ENCODE measurements at places on chromosomes 2 and 18.

DNA sequence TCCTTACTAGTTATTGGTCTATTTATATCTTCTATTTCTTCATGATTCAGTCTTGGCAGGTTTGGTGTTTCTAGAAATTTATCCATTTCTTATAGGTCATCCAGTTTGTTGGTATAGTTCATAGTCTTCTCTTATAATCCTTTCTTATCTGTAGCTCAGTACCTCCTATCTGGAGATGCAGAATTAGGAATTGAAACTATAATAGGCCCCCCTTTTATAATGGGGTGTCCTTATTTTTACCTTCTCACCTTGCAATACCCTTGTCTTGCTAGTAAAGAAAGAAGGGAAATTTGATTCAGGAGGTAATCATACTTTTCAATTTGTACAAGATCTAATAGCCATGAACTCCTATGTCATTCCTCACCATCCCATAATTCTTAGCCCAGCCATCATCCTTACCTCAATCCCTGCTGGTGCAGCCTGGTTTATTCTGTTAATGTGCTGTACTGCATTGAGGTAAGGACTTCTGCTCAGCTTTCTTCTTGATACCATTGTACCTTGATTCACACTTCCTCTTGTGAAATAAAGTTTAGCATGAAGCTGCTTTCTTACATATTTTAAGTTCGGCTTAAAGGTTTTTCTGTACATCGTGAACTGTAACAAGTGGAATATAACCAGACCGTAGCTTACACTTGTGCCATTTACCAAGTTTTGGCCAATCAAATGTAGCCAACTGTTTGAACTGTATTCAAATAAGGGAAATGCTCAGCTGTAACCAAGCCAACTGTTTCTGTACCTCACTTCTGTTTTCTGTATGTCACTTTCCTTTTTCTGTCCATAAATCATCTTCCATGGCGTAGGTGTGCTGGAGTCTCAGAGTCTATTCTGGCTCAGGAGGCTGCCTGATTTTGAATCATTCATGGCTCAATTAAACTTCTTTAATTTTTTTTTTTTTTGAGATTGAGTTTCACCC, 40.1 kb upstream of the PTH2R start:
- DNase-seq, result no peak

DNA sequence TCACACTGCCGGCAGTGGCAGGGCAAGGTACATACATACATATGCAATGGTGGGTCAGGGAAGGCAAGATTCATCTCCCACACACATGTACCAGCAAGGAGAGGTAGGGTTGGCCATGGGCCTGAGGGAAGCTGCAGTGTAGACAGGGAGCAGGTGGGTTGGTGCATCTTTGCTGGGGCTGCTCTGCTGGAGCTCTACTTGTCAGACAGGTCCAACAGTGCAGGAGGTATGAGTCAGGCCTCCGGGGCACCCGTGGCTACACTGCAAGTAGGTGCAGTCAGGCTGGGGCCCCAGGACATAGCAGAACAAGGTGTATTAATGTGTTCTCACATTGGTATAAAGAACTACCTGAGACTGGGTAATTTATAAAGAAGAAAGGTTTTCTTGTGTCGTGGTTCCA, 281.1 kb upstream of the COL3A1 start:
- DNase-seq, result no peak

- no peak for DNase-seq
These were observed 58.8 kb downstream of the PRKRA start for GRCh38 chr2:178392215-178392614.

- DNase-seq, result no peak
These were observed 31.0 kb downstream of the ANKRD29 start for GRCh38 chr18:23631746-23632145.

DNA sequence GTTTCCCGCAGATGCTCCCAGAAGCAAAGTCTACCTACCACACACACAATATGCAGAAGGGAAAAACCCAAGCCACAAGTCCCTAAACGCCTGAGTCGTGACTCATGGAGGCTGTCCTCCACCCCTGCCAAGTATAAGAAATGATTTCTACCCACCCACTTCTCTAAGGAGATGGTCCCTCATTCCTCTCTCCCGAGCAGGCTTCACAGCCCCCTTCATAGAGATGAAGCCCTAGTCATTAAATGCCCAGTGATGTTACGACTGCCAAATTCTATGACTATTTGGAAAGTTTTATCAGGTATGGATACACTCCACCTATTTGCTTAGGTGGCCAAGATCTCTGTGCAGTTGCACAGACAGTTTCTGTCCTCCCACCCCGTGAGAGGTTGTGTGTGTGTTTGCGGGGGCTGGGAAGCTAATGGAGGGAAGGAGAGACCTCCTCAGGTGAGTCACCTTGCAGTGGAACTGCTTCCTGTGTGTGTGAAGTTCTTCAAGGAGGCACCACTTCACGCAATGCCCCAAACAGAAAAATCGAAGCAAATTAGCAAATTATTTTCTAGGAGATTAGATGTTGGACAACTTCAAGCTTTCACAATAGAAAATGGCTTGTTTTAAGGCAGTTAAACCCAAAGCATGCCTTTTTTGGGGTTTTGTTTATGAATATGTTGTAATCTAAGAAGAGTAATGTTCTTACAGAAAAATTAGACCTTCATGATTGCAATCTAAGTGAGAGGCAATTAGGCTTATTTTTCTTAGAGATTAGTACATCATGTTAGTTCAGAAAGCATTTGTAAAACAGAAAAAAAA, 175.2 kb downstream of the TGIF1 start:
- DNase-seq, result peak; percentile 63

- no peak for DNase-seq
These were observed 228.9 kb downstream of the RNF144A start for GRCh38 chr2:7146151-7146550.

GRCh38 chr18:61991201-61991600, 98.4 kb upstream of the RNF152 start:
- DNase-seq, result no peak

- no peak for DNase-seq
These were observed 118.6 kb upstream of the SERPINE2 start for GRCh38 chr2:224157655-224158054.

DNA sequence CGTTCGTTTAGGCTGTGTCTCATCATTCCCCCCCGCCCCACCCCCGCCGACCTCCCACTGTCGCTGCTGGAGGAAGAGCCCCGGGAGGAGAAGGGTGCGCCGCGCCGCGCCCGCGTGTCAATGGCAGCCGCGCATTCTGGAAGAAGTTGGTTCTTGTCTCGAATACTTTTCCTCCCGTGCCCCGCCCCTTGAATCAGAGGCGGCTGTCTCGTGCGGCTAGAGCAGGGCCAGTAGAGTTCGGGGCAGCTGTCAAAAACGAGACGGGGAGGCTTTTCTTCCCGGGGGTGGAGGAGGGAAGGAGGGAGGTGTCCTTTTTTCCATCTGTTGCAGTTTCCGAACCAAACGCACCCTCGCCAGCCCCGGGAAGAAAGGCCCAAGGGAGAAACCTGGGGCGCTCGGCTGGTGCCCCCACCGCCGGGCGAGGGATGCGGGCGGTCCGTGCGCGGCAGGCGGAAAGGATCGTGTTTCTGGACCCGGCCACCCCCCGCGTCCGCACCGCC, 410 bp upstream of the TGIF1 start:
- peak; percentile 72 for DNase-seq

DNA sequence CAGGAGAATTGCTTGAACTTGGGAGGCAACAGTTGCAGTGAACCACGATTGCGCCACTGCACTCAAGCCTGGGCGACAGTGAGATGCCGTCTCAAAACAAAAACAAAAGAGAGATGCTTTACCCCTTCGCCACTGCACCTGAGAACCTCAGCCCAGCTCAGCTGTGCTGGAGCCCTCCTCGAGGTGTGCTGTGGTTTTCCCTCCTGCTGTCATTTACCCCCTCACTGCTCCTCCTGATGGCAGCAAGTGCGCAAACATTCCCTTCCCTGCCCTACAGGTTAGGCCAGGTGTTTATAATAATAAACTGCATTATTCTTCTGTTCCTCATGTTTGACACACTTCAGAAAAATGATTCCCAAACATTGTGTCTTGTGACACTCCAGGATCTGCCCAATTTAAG, 8.4 kb downstream of the FBXO36 start:
- DNase-seq, result no peak

- DNase-seq, result no peak
These were observed 168.5 kb downstream of the TPGS2 start for GRCh38 chr18:36660311-36660710.

- no peak for DNase-seq
These were observed at the start of gene SKOR2 for GRCh38 chr18:47251289-47252120. TSS of gene SKOR2 (minus strand) at chr18:47251660. CDS start at chr18:47249183, 2,477 bp downstream.

DNA sequence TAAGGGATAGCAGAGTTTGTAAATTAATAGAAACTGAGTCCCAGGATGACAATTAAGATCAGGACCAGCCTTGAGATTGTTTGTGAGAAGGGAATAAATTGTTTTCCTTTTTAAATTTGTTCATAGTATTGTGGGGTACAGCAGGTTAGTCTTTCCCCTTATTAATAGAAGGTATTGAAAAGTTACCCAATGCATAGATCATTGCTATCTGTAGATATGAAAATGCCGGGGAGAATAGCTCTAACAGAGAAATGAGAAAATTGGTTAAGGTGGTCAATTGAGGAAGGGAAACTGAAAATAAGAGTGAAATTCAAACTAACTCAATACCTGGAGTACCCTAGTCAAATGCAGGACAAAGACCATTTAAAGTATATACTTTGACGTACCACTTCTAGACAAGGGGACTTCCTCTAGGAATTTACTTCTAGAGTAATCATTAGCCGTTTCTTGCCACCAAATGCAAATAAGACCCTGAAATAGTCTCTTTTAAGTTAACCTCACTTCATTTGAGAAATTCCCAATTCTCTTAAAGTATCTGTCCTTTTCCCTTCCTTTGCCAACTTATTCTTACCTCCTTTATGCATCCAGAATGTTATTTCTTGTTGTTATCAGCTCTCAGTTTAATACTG, 1224.4 kb upstream of the LRRTM1 start:
- DNase-seq, result no peak

- no peak for DNase-seq
These were observed 177.0 kb downstream of the FMNL2 start for GRCh38 chr2:152511981-152512380.

- DNase-seq, result no peak
These were observed 71.9 kb upstream of the SLC9A2 start for GRCh38 chr2:102547462-102547861.

- no peak for DNase-seq
These were observed 245.0 kb downstream of the CLIP4 start for GRCh38 chr2:29360016-29360784.

- DNase-seq, result no peak
These were observed 64.0 kb upstream of the FIGN start for GRCh38 chr2:163799807-163800206.

- DNase-seq, result no peak
These were observed 58.1 kb downstream of the ABCG8 start for GRCh38 chr2:43896906-43897305.

DNA sequence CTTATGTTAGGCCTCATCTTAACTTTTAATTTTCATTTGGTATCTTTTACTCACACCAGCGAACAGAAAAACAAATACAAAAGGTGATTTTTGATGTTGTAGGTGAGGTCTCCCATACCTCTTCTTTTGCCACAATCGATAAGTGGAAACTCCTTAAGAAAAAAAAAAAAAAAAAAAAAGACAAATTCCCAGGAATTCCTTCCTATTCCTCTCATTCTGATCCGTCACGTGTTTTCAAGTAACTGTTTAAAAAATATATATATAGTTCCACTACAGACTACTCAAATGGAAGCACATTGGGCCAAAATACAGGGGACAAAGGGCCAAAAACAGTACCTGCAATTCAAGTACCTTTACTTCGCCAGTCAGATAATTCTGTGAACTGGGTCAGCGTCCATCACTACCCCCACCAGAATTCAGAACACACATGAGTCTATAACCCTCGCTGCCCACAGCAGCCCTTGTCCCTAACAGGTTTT, 16.5 kb downstream of the NMUR1 start:
- no peak for DNase-seq

DNA sequence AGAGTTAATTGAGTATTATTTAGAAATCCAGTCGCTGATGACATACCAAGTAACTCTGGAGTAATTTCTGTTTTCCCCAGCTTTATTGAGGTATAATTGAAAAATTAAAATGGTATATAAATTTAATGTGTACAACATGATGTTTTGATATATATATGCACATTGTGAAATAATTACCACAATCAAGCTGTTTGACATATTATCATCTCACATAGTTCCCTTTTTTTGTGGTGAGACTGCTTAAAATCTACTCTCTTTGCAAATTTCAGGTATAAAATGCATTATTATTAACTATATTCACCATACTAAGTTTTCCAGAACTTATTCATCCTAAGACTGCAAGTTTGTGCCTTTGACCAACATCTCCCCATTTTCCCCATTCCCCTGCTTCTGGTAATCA, 25.0 kb upstream of the SPAG16 start:
- DNase-seq, result no peak

- no peak for DNase-seq
These were observed 6.3 kb downstream of the RND3 start for GRCh38 chr2:150480971-150481830.

DNA sequence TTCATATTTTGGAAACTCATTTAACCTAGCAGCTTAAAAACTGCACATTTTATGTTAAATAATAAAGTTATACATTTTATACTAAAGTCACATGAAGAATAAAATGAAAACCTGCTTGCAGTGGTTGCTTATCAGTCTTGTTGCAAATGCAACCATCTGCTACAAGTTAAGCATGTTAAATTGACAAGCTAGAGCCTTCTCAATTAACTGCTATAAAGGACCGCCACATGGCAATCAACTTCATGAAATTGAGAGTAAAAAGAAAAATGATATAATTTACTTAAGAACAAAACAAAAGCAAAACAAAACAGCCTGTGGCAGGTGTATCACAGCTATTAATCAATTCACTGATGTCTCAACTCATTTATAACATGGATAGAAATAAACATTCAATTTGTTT, 78.7 kb downstream of the RTTN start:
- DNase-seq, result no peak

GRCh38 chr2:44560352-44560751, 198.6 kb downstream of the CAMKMT start:
- DNase-seq, result peak; percentile 8

GRCh38 chr2:234680688-234681619, 184.1 kb upstream of the ARL4C start:
- no peak for DNase-seq

- no peak for DNase-seq
These were observed 60.2 kb downstream of the PDE1A start for GRCh38 chr2:182366628-182367027.

- DNase-seq, result no peak
These were observed 45.5 kb upstream of the SCN7A start for GRCh38 chr2:166539340-166540162.

GRCh38 chr2:68951899-68952298, 794 bp downstream of the GKN2 start:
- DNase-seq, result no peak

DNA sequence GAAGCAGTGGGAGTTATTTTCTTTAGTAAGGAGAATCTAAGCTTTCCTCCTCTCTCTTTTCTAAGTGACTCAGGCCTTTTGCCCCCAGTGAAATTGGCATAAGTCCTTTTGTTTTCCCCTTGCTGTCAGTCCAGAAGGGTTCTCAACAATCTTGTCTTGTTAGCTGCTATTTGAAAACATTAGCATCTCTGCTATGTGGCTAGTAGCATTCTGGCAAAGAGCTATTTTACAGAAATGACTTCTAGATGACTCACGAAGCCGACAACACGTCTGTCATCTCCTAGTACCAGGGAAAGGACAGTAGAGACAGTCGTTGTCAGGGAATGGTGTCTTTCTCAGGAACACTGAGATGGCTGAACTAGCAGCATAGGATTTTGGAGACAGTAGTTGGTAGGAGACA, 14.7 kb downstream of the SMARCAL1 start:
- DNase-seq, result no peak

- DNase-seq, result no peak
These were observed 180.4 kb upstream of the NRXN1 start for GRCh38 chr2:51212374-51212773.

GRCh38 chr2:240351088-240351741, 84.2 kb upstream of the GPC1 start:
- no peak for DNase-seq

GRCh38 chr2:232174662-232175061, 203.9 kb upstream of the ALPP start:
- no peak for DNase-seq
